ENCODE measurements at places on chromosomes 1 and 21.

DNA sequence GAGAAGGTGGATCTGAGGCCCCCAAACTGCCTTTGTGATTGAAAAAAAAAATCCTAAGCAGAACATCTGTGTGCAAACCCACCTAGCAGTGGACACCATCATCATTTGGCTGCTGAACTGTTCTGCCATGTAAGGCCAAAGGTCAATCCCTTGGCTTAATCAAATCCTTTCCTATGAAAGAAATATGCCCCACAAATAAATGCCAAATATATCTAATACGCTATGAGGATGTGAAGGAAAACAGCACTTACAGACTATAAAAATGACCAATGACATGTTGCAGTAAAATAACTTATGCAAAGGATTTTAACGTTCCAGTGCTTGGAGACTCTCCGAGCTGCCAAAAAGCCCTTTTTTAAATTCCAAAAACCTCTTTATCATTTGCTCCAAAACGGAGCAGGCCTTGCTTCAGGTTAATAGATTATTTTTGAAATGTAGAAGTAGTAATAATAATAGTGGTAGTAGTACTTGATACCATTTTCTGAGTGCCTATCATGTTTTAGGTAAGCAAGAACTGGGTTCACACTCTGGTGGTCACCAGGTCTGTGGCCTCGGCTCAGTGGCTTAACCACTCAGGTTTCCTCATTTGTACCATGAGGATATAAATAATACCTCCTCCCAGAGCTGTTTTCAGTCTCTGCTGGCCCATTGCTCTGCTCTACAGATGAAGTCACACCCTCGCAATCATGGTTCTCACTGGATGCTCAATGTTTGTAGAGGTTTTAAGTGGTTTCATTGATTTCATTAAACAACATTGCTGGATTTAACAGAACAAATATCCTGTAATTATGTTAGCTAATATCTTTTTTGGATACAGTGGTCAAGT, 47.9 kb upstream of the EDEM3 start:
- DNase-seq, result no peak

DNA sequence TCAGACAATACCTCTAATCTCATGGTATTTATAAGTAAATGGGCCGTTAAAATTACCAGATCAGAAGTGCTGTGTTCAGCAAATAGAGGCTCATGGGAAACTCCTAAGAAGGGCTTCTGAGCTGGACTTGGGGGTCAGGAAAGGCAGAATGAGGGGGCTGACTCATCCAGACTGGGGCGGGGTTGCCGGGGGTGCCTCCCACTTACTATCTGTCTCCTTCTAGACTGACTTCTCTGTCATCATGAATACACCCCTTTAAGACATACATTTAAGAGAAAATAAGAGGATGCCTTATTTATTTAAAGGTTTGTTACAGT, 96.0 kb upstream of the ERRFI1 start:
- DNase-seq, result no peak

GRCh38 chr1:200435200-200435780, 25.5 kb upstream of the ZNF281 start:
- no peak for DNase-seq

DNA sequence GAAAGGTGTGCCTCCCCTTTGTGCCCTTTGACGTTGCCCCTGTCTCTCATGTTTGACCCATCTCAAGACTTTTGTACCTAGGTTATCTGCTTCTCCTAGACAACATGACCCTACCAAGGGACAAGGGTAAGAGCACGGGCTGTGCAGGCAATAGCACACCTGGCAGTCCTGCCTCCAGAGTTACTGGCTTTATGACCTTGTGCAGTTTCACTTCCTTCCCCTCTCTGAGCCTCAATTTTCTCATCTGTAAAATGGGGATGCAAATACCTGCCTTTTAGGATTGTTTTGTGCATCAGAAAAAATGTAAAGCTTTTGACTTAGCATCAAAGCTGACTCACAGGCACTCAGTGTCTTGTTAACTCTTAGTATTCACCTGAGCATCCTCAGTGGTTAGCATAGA, 36.4 kb downstream of the ELK4 start:
- no peak for DNase-seq

DNA sequence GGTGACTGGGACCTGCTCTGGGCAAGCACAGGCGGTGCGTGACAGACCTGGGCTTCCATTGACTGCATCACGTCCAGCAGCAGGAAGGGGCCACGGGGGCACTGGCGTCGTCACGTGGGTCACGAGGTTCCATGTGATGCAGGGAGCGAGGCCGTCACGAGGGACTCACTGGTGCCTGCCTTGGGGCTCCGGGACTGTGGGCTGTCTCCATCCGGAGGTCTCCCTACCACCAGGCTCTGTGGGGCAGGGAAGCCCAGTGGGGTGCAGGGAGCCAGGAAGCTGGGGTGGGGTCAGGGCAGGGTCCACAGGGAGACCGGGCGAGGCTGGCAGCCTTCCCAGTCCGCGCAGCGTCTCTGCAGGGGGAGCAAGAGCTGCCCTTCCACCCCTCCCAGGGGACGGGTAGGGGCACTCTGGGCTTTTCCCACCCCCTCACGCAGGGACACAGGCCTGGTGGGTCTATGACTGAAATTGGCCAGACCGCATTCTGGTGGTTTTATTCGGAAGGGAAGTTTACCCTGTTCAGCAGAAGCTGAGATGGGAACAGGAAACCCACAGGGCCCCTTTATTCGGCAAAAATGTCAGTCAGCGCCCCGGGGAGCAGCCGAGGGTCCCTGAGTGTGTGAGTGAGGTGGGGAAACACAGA, 416 bp upstream of the TNFRSF14 start:
- DNase-seq, result peak; percentile 76

DNA sequence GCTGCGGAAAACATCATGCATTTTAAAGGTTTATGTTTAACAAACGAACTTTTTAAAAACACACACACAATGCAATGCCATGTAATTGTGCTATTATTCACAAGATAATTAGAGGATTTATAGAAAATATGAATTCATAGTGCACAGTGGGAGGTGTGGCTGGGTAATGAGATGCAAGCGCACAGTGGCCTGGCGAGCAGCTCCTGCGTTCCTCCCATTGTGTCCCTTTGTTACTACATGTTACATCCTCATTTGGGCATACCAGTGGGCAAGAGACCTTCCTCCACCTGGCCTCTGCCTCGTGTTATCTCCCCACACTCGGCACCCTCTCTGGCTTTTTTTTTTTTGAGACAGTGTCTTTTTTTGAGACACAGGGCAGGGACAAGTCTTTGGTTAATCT, 30.0 kb upstream of the TENT5B start:
- no peak for DNase-seq

DNA sequence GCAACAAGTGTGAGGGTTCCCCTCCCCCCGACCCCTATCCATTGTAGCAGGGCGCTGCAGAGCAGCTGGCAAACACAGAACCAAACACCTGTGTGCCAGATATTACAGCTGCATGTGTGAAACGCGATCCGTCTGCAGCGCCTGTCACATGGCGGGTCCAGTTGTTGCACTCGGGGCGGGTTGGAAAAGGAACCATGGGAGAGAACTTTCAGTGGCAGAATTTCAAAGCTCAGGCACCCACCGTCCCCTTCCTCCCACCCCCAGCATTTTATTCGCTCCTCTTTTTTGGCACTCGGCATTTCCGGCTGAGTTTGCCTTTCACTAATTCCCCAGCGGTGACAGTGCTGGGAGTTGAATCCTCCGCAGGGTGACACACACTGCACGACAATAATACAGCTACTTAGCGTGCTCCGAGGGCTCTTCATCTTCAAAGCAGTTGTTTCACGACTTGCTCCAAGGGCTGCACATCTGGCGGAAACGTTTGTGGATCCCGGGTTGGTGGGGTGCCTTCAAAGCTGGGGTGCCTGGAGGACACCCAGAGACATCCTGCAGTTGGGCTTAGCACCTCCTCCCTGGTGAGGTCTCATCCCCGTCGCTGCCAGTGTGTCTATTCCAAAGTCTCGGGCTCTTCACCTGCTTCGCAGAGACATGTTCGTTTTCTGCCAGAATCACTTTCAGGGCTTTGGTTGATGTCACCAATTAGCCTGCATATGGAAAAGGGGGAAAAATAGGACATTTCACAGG, 180.7 kb downstream of the ZBTB18 start:
- DNase-seq, result no peak

GRCh38 chr1:209580577-209580976, 2.9 kb upstream of the CAMK1G start:
- DNase-seq, result no peak

DNA sequence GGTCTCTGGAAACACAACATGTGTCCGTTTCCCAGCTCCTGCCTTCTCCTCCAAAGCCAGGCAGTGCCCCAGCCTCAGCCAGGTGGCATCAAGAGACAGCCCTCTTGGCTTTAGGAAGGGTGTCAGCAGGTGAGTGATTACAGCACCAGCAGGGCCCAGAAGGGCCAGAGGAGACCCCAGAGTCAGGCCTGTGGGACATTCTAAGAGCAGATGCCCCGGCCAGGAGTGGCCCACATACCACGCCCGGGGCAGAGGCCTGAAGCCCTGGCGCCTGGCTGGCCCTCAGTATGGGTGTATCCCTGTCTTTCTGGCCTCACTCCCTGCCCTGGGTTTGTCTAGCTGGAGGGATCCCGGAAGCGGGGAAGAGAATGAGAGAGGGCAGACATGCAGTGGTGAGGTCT, 109.2 kb downstream of the CASZ1 start:
- DNase-seq, result no peak

DNA sequence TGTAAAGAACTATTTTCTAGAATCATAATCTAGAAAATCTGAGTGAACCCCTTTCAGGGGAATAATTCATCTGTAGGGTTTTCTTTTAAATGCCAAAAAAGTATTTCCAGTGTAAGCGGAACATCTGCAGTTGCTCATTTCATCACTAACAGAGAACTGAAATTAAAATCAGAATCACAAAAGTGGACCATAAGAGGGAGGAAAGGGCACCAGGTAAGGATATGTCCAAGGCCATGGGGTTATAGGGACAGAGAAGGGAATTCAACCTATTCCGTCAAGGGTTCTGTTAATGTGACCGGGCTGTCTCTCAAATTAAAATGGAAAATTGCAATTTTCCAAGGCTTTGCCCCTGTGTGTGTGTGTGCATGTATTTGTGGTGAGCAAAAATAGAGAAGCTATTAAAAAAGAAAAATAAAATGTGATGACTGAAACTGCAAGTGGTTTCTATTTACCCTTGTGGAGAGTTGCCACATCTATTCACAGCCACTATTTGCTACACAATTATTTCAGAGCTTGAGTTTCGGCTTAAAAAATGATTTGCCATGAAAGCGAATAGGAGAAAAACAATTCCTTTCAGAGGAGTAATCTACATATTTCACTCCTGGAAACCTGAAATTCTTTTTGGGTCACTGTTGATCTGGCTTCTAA, 53.1 kb downstream of the APP start:
- no peak for DNase-seq

DNA sequence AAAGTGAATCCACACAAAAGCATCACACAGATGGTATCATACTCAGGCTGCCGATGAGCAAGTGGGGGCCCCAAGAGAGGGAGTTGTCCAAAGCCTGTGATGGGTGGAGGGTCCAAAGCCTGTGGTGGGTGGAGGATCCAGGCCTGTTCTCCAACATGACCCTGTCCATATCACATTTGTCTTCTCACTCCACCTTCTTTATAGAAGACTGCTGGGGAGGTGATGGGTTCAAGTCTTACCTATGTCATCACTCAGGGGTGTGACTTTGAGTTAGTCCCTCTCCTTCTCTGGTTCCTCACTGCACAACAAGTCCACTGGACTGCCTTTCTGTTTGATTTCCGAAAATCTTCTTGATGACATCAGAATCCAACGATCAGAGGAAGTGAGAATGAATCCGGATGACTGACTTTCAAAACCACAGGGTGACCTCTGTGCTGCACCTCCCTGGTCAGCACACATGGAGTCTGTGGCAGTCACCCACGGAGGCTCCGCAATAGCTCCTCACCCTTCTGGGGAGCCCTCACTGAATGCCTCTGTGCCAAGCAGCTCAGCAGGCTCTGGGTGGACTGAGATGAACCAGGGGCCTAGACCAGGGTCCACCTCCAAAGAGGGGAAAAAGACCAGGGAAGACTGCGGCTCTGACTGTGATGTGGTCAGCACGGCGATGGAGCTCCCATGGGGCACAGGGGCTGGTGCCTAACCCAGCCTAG, 166.8 kb downstream of the HIVEP3 start:
- peak; percentile 20 for DNase-seq

DNA sequence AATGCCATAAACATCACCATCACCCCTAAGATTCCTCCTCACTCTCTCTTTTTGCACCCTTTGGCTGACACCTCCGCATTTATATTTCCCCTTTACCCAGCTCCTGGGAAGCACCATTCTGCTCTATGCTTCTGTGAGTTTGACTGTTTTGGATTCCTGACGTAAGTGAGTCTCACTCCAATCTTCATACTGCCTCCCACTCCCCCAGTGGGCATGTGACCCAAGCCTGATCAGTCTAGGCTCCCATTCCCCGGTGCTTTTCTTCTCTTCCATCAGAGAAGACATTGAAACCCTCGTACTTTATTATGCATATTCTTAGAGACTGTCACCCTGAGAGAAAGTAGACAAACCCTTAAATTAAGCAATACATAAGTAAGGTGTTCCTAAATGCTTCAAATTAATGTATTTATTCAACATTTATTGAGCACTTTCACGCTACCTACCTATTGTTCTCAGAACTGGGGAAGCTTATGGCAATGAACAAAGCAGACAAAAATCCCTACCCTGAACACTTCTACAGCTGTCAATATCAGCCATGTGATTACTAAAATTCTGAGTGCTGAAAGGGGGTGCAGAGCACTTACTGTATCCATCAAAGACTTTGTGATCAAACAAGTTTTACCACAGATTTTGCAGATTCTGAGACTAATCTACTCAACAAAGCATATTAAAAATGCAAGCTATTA, 43.4 kb upstream of the DIPK1A start:
- DNase-seq, result no peak

- no peak for DNase-seq
These were observed 7.6 kb upstream of the CNN3 start for GRCh38 chr1:94934551-94934950.

- DNase-seq, result peak; percentile 87
These were observed 101.5 kb downstream of the CASZ1 start for GRCh38 chr1:10694633-10695627.

- DNase-seq, result no peak
These were observed 24.6 kb downstream of the TNFRSF1B start for GRCh38 chr1:12191242-12192032.

DNA sequence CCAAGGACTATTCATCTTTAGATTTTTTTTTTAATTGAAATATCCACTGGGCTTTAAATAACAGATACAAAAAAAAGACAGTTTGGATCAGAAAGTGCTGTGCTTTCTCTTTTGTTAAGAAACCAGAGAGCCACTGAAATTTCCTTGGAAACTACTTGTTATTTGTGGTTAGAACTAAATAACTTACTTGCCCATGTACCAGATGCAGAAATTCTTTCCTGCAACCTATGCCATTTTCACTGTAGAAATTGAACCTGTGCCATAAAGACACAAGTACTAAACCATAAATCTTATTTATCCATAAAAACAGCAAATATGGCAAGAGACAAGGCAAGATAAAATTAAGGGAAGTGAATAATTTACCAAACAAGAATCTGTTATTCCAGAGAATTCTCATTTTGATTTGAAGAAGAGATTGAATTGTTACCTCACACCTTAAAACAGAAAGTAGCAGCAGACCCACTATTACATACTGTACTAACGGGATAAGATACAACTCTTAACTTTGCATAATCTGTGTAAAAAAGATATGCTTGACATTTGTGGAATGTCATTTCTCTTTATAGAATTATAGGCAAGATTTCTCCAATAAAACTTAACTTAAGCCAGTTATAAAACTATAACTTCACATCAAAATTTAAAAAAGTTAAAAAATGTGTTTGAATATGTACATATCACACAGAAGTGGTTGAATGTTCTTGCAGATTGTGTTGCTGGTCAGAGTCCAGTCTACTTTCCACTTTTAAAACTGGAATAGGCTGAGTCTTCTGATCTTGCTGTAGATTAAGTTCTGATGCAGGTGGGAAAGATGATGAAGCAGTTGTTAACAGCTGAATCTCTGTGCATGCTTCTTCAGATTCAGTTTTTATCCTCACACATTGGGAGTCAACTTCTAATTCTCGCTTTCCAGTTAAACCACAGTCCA, 6.3 kb upstream of the PHTF1 start:
- DNase-seq, result no peak

Data from CD4-positive, alpha-beta T cell treated with Interleukin-1 beta for 1 hour (primary cell).